Suprapubic skin (tissue), 4 donors: ENCODE measurements at places on chromosomes 4 and X.

- no peak for DNase-seq
Measured at GRCh38 chr4:147334478-147334877, 146.4 kb upstream of the EDNRA start.

GRCh38 chrX:68365341-68365740, 68.0 kb downstream of the OPHN1 start:
- DNase-seq = no peak

GRCh38 chrX:70675284-70675683, 230.6 kb downstream of the DLG3 start:
- DNase-seq = no peak

- DNase-seq = no peak
Measured at GRCh38 chrX:133813971-133814370, 171.4 kb downstream of the GPC3 start.

GRCh38 chr4:93127489-93127888, 701.1 kb upstream of the ATOH1 start:
- no peak for DNase-seq

- DNase-seq = no peak
Measured at GRCh38 chr4:5889002-5889696, 3.7 kb downstream of the CRMP1 start.

GRCh38 chr4:86294883-86295282, 65.0 kb downstream of the MAPK10 start:
- DNase-seq = no peak

DNA sequence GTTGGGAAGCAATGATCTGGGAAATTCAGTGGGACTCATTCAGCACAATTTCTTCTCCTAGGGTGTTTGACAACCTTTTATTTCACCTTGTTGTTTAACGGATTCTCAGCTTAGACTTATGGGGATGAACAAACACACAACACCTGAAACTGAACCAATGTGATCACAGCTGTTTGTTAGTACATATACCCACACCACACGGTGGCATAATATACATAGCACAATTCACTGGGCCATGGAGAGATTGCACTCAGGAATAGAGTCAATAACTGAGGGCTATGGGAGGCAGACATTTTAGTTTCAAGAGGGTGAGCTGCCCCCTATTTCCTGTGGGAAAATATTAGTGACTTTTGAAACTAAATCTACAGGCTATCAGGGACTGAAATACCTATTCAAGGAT, 148.0 kb downstream of the PARM1 start:
- no peak for DNase-seq

DNA sequence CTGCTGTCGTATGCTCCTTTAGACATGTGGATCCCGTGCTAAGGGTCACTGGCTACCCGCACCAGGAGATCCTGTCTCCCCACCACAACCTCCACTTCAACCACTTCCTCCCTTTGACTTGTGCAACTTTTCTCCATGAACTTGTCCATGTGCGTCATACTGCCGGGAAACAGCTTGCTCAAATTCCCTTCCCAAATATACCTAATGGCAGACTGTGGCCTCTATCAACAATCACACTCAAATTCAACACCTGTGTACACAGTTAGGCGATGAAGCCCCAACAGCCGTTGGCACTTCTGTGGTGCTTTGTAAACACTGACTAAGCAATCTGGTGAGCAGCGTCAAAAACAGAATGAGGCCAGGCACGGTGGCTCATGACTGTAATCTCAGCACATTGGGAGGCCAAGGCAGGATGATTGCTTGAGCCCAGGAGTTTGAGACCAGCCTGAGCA, 49.5 kb downstream of the CD99L2 start:
- DNase-seq = no peak

- no peak for DNase-seq
Measured at GRCh38 chr4:73335679-73336078, 68.4 kb upstream of the ALB start.

GRCh38 chr4:99490286-99490685, 20.5 kb upstream of the C4orf17 start:
- no peak for DNase-seq

- DNase-seq = no peak
Measured at GRCh38 chr4:45471335-45471734, 652.5 kb downstream of the GABRG1 start.

- DNase-seq = no peak
Measured at GRCh38 chr4:113584407-113585150, 177.0 kb downstream of the CAMK2D start.

GRCh38 chr4:23970201-23970850, 80.5 kb upstream of the PPARGC1A start:
- DNase-seq = no peak

- no peak for DNase-seq
Measured at GRCh38 chr4:166414431-166414830, 541.4 kb downstream of the TLL1 start.

DNA sequence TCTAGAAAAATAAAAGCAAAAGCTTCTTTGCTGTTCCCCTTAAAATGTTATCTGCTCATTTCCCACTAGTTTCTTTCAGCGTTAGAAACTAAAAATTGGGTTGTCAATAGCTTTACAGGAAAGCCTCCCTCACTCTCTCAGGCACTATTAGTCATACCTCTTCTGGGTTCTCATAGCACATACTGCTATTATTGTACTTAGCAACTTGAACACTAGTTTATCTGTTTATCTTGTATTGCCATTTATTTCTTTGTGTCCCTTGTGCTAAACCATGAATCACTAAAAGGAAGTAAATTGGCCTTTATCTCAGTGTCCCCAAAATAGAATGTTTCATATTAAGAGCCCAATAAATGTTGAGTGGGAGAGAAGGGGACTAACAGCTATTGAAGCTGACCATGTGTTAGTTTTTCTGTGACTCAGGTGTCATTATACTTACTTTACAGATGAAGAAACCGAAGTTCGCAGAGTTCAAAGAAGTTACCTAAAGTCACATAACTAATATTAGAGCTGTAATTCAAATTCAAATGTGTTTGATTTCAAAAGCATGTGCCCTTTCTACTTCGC, 124.8 kb upstream of the CITED1 start:
- DNase-seq = no peak

DNA sequence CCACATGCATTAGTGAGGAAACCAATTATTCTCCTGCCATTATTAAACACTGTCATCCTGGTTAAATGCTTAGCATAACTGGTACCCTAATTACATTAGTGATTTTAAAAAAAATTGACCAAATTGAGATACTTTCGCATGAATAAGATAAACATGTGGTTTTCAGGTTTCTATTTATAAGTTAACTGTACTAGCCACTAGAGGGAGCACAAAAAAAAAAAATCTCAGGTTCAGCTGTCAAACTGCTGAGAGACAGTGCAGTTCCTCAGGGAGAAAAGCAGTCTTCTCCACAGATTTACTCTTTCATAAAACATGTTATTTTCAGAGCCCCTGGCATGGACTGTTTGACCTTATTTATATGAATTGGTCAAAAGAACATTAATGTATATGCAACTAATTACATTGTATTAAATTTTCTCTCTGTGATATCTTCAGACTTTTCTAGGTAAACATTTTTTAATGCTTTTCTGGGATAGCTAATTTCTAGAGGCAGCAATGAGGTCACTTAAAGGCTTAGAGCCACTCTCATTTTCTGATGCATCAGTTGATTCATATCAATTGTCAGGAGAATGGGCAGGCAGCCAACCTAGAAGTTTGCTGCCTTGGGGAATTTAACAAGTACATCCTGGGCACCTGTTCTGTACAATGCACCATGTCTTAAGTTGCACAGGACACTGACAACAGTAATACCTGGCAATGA, 167.5 kb downstream of the CDS1 start:
- no peak for DNase-seq

DNA sequence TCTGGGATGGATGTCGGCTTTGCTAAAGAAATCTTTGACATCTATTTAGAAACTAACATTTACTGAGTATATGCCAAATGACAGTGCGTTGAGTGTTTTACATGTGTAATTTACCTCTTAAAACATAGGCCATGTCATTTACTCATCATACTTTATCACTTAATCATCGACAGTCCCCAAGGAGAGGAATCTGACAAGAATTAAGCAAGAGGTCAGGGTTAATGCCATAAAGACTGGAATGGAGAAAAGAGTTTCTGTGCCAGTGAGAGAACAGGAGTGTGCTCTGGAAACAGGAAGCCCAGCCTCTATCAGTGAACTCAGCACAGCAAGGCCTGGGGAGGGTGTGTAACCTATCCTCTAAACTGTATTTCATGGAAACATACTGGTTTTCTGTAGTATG, 28.0 kb upstream of the AMOT start:
- DNase-seq = no peak

- DNase-seq = no peak
Measured at GRCh38 chr4:129474698-129475097, 378.7 kb downstream of the C4orf33 start.

DNA sequence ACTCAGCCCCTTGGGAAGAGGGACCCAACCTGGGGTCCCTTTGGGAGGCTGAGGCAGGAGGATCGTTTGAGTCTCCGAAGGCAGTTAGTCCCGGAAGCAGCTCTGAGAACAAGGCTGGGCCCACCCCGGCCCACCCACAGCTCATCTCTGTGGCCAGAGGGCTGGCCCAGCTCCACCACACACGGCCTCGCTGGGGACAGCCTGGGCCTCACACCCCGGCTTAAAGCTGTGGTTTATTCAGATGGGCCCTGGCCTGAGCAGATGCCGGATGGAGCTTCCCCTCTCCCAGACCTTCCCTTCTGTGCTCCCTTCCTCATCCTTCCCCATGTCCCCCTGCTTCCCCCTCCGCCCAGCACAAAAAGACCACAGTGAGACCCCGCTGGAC, 54.4 kb downstream of the FAM53A start:
- no peak for DNase-seq

- DNase-seq = no peak
Measured at GRCh38 chrX:13658602-13659001, 5.7 kb downstream of the TCEANC start.

DNA sequence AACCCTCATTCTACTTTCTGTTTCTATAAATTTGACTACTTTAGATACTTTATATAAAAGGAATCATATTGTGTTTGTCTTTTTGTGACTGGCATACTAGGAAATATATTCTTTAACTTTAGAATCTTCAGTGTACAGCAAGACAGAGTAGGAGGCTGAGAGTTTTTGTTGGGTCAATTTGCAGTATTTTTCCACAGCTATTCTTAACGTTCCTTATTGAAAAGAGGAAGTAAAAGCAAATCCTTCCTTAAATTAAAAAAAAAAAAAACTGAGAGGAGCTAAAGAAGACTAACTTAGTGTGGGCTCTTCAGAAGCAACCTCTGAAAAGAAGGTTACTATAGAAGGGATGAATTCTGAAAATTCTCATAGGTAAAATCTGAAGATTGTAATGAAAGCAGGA, 1194.6 kb downstream of the ADGRL3 start:
- no peak for DNase-seq

GRCh38 chrX:10903523-10903922, 207.6 kb upstream of the HCCS start:
- DNase-seq = no peak

GRCh38 chrX:40366661-40367060, 214.1 kb upstream of the ATP6AP2 start:
- DNase-seq = no peak

- no peak for DNase-seq
Measured at GRCh38 chr4:20639346-20639745, 60.9 kb upstream of the PACRGL start.

GRCh38 chr4:74369855-74370254, 4.9 kb downstream of the EREG start:
- no peak for DNase-seq

GRCh38 chr4:26474551-26474950, 15.7 kb downstream of the CCKAR start:
- no peak for DNase-seq

DNA sequence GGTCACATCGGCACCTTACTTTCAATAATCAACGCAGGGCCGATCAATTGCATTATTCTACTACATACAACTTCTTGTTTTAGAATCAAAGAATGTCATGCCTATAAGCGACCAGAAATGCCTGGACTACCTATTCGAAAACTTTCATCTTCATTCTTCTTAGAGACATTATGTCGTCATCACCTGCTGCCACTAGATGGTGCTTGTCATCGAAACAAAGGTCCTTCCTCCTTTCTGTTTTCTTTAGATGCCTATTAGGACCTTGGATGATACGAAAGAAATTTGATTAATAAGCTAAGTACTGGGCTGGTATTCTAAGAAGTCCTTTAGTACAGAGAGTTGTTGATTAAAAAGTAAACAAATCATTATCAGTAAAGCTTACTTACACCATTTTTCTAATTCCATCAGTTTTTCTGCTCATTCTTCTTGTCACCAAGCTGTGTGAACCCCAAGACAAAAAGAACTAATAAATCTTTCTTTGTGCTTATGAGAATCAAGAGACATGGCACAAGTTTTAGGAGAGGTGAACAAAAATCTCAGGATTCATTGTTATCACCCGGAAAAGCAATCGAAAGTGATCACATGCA, 154.5 kb upstream of the SLC4A4 start:
- no peak for DNase-seq

DNA sequence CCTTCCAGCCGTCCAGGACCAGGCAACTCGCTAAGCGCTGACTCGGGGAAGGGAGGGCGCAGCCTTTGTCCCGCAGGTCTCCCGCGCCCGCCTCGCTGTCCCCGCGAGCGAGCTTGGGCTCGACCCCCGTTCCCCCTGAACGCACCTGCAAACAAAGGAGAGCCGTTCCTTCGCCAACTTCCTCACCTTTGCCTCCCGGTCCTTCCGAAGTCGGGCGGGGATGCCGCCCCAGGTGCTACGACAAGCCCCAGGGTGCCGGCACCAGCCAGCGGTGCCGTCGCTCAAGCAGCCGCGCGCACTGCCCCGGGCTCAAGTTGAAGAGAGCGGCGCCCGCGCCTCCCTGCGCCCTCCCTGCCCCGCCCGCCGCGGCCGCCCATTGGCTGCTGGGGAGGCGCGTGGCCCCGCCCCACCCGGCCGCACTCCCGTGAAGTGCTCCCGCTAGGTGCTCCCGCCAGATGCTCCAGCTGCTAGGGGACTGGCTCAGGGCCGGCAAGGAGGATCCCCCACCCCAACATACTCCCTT, 107.1 kb downstream of the NSUN7 start:
- DNase-seq = no peak

DNA sequence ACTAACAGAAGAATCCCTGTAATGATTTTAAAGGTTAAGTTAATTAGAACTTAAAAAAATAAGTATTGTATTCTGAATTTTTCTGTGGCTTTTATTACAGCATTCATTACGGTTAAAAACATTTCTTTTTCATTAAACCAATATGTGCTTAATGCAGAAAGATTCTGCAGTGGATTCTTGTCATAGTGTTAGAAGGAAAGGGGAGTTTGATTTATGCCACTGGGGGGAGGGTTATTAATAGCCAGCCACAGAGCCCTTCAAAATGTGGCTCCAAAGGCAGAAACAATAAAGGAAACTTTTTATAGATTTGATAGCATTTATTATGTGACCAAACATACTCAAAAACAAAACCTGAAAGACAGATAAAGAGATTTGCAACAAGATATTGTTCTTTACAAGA, 9.1 kb downstream of the SMAD1 start:
- no peak for DNase-seq
